ENCODE measurements at places on chromosomes 13 and 19. TPM values are rescaled to one million over a fixed set of nuclear protein-coding genes. Genes with fewer than 3 reads are reported as not detected.

- ATAC-seq = no peak
Observed at GRCh38 chr13:40814803-40815202, 25.4 kb downstream of the SLC25A15 start.

- no peak for ATAC-seq
Observed at GRCh38 chr19:48719263-48720171, at the start of gene MAMSTR. MAMSTR (minus strand) TSS chr19:48719725; CDS start chr19:48719031, 694 bp downstream.

- peak; percentile 5 for ATAC-seq
Observed at GRCh38 chr19:3440082-3440481, 40.2 kb downstream of the SMIM24 start.

DNA sequence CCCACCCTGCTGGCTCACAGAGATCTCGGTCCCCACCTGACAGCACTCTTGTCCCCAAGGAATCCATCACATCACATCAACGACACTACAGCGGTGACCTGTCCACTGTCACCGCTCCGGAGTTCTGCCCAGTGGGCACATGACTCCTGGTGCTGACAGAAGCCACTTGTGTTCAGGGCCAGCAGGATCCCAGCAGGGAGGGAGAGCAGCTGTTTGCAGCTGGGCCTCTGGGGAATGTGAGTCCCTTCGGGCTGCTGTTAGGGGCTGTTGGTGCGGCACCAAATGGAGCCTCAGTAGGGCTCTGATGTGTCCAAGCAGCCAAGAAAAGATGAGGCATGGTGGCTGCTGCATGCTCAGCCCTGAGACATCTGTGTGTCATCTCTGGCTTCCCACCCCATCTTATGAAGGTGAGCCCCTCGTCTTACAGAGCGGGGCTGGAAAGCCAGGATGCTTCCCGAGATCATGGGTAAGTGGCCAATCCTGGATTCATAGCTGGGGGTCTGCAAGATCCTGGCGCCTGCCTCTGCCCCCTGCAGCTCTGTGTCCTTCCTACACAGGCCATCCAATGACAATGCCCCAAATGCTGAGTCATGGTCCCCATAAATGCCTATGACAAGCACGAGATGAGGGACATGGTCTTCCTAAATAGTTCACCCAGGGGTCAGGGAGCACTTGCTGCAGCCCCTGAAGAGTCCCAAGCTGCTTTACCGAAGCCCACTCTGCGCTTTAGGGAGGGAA is 56.0 kb downstream of the F2RL3 start:
- no peak for ATAC-seq

DNA sequence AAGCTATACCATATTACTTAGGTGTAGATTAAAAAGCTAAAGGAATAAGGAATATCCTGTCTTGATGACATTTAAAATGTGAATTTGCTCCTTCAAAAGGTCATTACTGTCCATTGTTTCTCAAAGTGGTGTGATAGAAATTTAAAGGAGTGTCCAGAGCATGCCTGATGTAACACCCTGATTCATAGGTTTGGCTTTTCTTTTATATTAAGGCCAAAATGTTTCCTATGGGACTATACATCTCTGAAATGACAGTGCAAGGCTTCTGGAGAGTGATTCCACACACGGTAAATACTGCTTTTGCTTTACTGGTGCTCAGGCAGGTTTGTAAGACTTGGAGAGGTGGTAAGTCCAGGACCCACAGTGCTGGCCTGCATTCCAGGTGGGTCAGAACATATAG is 289.9 kb downstream of the RFC3 start:
- ATAC-seq = peak; percentile 8

- ATAC-seq = no peak
Observed at GRCh38 chr13:94112227-94112626, 367.3 kb downstream of the DCT start.

GRCh38 chr19:42356686-42357085 is 31.3 kb downstream of the MEGF8 start:
- ATAC-seq = no peak

GRCh38 chr19:31064491-31064890 is 284.7 kb downstream of the TSHZ3 start:
- no peak for ATAC-seq

GRCh38 chr13:92823059-92823458 is 403.5 kb upstream of the GPC6 start:
- no peak for ATAC-seq

DNA sequence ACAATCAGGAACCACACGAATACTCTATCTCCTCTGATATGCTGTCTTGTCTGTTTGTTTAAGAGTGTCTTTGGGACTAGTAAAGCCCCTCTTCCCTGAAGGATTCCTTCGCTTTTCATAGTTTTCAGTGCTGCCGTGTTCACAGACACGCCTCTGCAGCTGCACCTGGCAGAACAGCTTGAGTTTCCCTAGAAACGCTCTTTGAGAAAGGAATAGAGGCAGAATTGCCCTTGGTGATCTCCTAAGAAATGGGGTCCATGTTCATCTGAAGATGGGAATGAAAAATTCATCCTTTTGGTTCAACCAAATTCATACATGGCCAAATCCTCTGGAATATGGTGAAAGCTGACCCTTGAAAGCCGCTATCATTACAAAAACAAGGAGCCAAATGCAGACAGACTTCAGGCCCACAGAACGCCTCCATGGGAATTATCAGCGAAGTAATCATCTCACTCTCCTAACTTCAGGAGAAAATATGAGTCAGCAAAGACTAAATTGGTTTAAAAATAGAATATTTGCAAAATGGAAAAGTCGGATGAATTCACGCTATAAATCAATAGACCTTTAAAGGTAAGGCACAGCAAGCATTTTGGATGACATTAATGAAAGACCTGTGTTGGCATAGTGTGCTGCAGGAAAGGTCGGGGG is 5.5 kb downstream of the SACS start:
- ATAC-seq = no peak

GRCh38 chr19:35596366-35596999 is 10.5 kb downstream of the PMIS2 start:
- ATAC-seq = no peak

DNA sequence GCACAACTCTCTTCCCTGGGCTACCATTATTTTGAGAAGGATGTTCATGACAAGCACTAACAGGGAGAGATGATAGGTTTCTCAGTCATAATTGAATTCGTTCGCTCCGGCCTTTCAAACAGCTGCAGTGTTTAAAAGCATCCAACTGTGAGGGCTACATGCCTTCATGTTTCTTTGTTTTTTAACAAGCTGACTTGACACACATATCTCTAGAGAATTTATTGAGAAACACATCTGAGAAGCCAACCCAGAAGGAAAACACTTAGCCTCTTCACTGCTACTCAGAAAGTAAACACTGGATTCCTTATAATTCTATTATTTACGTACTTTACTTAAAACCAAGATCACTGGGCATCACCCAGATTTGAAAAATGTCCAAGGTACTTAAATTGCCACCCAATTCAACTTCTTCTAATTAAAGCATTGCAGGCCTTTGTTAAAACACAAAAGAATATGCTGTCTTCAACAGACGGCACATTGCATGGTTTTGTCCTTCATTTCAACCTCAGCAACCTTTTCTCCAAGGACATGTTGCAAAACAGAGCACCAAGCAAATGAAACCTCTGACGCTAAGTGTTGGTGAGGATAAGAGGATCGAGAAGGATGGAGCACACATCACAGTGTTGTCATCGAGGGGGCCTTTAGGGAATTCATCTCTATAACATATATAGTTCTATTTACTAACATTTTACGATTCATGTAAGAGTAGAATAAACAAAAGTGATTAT is 75.8 kb downstream of the TBC1D4 start:
- ATAC-seq = no peak

- no peak for ATAC-seq
Observed at GRCh38 chr19:2099937-2100718, 3.4 kb downstream of the IZUMO4 start.

GRCh38 chr13:23497191-23497590 is 63.7 kb upstream of the SACS start:
- no peak for ATAC-seq

DNA sequence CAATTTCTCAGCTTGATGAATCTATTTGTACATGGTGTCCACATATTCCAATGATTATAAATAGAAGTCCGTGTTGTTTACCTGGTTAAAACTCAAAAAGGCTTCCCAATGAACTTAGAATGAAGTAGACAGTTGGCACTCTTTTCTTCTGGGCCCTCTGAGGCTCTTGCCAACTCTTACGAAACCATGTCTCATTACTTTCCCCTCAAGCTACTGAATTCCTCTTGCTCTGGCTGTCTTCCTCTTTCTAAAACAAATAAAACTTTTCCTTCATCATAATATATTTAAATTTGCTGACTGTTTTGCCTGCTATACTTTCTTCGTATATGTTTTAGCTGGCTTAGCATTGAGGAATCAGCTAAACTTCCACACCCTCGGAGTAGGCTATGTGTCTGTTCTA is 139.7 kb downstream of the SLITRK6 start:
- no peak for ATAC-seq

- no peak for ATAC-seq
Observed at GRCh38 chr19:34173193-34173956, 1.1 kb downstream of the LSM14A start.

GRCh38 chr19:22052644-22053013 is 345 bp downstream of the ZNF257 start:
- no peak for ATAC-seq

GRCh38 chr19:42325896-42326771 is 699 bp downstream of the MEGF8 start:
- ATAC-seq = peak; percentile 32

GRCh38 chr19:55224038-55224665 is 4.4 kb downstream of the TMEM86B start:
- ATAC-seq = no peak

GRCh38 chr13:106349080-106349931 is 186.2 kb downstream of the EFNB2 start:
- ATAC-seq = peak; percentile 67

- no peak for ATAC-seq
Observed at GRCh38 chr19:14577885-14578427, 4.9 kb upstream of the CLEC17A start.

DNA sequence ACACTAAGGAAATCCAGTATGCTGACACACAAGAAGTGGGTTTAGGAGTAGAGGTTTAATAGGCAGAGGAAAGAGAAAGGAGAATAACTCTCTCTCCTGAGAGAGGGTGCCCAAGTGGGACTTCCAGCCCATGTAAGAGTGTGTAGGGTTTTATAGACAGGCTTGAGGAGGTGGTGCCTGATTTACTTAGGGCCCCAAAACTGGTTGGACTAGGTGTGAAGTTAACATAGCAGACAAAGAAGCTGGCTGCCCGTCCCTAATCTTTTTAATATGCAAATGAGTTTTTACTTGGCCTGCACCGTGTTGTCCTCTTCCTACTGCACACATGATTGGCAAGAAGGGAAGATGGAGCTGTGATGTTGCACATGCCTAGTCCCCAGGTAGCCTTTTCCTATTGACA is 752.5 kb upstream of the SLITRK5 start:
- ATAC-seq = no peak

DNA sequence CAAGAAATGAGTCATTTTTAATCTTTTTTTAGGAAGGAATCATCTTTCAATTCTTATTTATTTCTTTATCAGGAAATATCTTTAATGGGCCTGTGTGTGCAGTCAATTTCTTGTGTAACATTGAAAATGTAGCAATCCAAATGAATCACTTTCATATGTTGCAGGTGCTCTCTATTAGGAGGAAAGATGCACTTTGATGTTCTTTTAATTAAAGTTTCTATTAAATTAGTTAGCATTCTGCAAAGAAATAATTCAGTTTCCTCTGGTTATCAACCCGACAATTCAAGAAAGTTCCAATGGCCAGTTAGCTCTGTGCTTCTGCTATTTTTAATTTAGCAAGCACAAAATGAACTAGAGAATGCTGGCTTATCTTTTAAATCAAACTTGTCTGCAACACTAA is 212.0 kb downstream of the PCDH17 start:
- ATAC-seq = no peak

GRCh38 chr19:610801-611480 is 21.3 kb downstream of the HCN2 start:
- ATAC-seq = peak; percentile 73

- no peak for ATAC-seq
Observed at GRCh38 chr19:2114218-2114617, 17.5 kb downstream of the IZUMO4 start.

DNA sequence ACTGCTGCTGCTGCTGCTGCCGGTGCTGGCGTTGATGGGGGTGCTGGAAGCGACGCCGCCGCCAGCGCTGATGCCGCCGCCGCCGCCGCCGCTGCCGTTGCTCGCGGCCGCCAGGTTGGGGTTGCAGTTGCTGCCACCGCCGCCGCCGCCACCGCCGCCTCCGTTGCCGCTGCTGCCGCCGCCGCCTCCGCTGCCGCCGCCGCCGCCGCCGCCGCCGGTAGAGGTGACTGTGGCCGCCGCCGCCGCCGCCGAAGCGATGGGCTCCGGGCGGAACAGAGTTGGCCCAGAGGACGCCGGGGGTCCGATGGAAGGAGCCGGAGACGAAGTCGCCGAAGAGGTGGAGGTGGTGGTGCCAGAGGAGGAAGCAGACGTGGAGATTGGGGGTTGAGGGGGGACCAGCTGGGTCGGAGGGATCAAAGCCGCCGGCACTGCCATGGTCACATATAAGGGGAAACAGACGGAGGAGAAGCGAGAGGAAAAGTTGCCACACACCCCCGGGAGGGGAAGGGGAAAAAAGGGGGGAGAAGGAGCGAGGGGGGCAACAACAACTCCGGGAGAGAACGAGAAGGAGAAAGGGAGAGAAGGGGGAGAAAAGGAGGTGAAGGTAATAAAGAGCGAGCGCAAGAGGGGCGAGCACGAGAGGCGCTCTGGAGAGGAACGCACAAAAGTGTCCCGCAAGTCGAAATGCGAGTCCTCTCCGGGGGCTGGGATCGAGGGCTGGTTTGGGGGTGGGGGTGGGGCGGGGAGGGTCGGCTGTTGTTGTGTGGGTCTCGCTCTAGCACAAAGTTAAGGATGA is 471 bp downstream of the DACH1 start:
- ATAC-seq = peak; percentile 9

- ATAC-seq = peak; percentile 35
Observed at GRCh38 chr19:40466219-40466984, 399 bp upstream of the SPTBN4 start.

GRCh38 chr13:98819382-98820010 is 67.0 kb upstream of the SLC15A1 start:
- ATAC-seq = no peak

- no peak for ATAC-seq
Observed at GRCh38 chr13:102903659-102904407, 58.0 kb downstream of the ERCC5 start.

DNA sequence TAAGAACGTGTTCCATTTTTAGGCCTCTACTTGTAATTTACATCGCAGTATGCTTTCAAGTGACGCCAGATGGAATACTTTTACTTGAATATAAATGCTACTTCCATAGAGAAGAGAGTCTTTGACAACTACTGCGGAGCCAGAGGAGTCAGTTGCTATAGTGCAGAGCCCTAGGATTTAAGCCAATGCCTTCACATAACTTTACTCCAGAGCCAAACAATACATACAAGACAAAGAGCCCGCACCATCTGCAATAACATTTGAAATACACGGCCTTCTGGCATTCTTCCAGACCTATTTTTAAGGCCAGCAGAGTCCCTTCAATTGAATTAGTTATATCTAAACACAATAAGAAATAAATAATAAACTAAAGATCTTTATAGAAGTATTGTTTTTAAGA is 59.4 kb downstream of the XPO4 start:
- no peak for ATAC-seq

Gene KLF5
- 1.3 TPM for total RNA-seq

Gene GZMM
- total RNA-seq = 0.50 TPM

Gene YIPF2
- 43.2 TPM for total RNA-seq

Gene SLC7A10
- total RNA-seq = 0.43 TPM

Gene SIGLECL1
- total RNA-seq = 1.1 TPM

Gene IZUMO2
- not detected for total RNA-seq

Gene OR10H1
- 0.14 TPM for total RNA-seq

Gene KIR2DL4
- 1.9 TPM for total RNA-seq

Gene KIR3DL1
- total RNA-seq = 0.45 TPM

Gene ATP4A
- not detected for total RNA-seq

Gene CRB3
- total RNA-seq = 0.24 TPM

Gene CLEC17A
- total RNA-seq = not detected

Gene ZNF836
- 3.4 TPM for total RNA-seq

Gene ATP8B3
- total RNA-seq = 0.72 TPM

Gene ZNF30
- total RNA-seq = 7.2 TPM
